ENCODE measurements at places on chromosomes 2 and 18.

- no peak for DNase-seq
Observed at GRCh38 chr2:46326231-46326980, 29.2 kb downstream of the EPAS1 start.

DNA sequence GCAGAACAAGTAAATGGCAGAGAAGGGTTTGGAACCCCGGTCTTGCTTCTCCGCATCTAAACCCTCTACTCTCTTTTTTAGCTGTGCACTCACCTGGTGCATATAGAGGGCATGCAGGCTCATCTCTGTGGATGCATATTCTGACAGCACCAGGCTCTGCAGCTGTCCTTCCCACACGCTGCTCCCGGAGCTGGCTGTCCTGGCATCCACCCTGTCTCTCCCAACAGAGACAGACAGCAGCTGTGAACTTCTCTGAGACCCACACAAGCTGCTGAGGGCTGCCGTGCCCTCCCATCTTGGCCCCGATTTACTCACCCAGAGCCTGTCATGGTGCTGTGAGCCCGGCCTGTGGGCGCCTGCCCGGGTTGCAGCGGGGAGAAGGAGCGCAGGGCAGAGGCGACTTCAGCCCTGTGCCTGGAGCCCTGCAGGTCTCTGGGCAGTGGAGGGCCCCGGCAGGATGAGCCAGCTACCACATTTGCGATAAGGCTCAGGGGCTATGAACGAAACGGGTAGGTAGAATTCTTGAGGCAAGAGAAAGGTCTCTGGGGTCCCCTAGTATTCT, 3.3 kb upstream of the ABCB6 start:
- no peak for DNase-seq

DNA sequence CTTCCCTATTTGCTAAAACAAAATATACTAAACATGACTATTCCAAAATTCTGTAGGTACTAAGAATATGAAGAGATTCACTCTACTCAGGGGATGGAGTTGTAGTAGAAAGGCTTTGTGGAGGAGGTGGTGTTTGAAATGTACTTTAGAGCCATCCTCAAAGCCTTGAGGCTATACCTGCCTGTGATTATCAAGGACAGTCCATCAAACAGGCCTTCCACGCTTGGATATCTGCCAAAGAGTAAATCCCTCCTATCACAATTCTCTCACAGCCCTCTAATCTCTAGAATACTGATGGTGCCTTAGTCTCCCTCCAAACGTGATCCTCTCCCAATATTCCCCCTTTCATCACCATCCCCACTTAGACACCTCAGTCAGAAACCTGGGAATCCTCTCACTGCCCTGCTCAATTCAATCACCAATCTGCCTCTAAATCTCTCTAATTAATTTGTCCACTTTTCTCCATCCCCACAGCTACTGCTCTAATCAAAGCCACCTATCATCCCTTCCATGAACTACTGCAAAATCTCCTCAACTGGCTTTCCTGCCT, 13.1 kb downstream of the SOS1 start:
- DNase-seq = no peak

GRCh38 chr2:10646153-10646552, 43.6 kb downstream of the NOL10 start:
- DNase-seq = no peak

DNA sequence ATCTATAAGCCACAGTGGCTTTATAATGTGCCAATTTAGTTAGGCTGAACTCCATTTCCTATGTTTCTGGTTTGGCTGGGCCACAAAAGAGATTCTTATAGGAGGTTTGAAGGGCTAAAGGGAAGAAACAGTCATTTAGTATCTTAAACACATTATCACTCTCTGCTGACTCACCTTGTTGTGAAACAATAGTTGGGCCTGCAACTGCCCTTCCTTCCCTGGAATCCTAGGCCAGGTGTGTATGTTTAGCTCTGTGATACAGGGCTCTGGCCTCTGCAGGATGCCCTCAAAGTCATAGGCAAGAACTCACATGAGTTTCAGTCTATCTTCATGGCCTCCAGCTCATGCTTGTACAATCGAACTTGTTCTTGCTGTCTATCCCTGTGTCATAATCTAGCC, 400.0 kb upstream of the CELF4 start:
- no peak for DNase-seq

- DNase-seq = no peak
Observed at GRCh38 chr2:29123617-29124349, 8.6 kb downstream of the CLIP4 start.

DNA sequence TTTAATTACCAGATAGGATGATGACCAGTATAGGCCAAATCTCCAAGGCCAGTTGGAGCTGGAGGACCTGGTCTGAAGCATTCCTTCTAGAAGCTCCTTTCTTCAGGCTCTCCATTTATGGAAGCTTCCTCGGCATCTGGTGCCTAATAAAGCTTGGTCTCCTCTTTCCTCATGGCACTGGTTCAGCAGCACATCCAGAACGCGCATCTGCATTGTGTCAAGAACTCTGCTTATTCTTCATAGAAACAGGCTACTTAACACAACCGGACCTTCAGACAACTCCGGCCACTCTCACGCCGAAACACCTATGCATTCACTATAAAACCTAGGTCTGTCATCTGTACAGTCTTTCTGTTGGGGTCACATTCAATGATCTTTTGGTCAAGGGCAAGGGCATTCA, 99.8 kb downstream of the COL6A3 start:
- DNase-seq = no peak

- no peak for DNase-seq
Observed at GRCh38 chr18:58392324-58393000, 236.4 kb downstream of the ALPK2 start.

DNA sequence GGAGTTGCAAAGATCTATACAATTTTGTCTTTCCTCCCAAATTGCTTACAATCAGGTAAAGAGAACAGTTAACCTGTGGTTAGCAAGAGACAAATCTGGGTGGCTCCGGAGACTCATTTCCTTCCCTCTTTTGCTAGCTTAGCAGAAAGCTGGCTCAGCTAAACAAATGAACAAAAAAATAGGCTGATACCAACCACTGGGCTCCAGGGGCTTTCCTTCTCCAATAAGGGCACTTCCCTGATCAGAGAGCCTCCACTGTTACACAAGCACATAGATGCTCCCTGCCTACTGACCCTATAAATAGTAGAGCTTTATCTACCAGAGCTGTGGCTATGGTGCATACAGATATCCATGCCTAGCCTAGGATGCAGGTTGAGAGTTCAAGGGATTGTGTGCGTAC, 90.1 kb upstream of the ARL5A start:
- no peak for DNase-seq
